ENCODE measurements at places on chromosomes 5 and 9. TPM values are rescaled to one million over a fixed set of nuclear protein-coding genes. Genes with fewer than 3 reads are reported as not detected.

- no peak for DNase-seq
These were observed 13.9 kb upstream of the SGCD start for GRCh38 chr5:156312897-156313694.

GRCh38 chr5:3123763-3124157, 372.3 kb upstream of the IRX2 start:
- DNase-seq: no peak

DNA sequence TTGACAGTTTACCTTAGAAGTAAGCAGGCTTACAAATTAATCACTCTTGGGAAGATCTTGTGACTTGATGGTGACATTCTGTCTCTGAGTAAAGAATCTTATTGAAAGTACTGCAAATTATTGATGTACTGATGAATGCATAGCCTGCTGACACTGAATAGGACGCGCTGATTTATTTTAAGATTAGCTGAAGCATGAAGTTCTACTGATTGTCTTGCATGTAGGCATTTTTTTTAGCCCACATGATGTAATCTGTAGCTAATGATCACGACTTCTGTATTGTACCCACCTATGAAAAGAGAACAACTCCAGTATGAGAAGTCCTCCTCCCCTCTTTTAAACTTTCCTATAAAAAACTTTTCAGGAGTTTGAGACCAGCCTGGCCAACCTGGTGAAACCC, 28.3 kb upstream of the SPIN1 start:
- DNase-seq: no peak

DNA sequence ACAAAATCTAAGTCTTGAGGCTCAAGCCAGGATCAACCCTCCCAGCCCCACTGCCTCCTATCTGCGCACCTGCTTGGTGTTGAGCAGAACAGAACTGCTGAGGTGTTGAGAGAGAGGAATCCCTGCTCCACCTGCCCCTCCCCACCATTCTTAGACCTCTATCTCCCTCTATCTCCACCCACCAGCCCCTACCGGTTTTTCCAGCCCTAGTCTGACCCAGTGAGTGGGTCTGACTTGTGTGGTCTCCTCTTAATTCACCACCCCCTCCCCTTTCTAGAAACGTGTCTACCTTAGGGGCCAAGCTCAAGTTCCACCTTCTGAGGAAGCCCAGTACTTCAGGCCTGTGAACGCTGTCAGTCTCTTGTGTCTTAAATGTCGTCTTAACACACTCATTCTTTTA, 93.7 kb downstream of the ARHGAP26 start:
- no peak for DNase-seq

GRCh38 chr9:22813529-22813928, 366.9 kb downstream of the DMRTA1 start:
- DNase-seq: no peak

The TMEM252 gene
- 1.5 TPM for total RNA-seq

The ZBTB43 gene
- total RNA-seq: 18.0 TPM

Measured in SJCRH30 (cell line).